ENCODE measurements at places on chromosomes 3 and 15. TPM values are rescaled to one million over a fixed set of nuclear protein-coding genes. Genes with fewer than 3 reads are reported as not detected.

The ISG20 gene
- total RNA-seq = 21.2 TPM

The IL17RD gene
- 8.1 TPM for total RNA-seq

The TICRR gene
- not detected for total RNA-seq

The AHSG gene
- not detected for total RNA-seq

The PPP4R2 gene
- total RNA-seq = 38.6 TPM

The KLHL40 gene
- total RNA-seq = not detected

The GPX1 gene
- 295 TPM for total RNA-seq

The GOLGA6L7 gene
- total RNA-seq = not detected

The IGF1R gene
- total RNA-seq = 95.3 TPM

The SLC22A13 gene
- total RNA-seq = 0.29 TPM

The PRR20G gene
- total RNA-seq = not detected

The ALDH1A2 gene
- total RNA-seq = 41.2 TPM

The ARIH1 gene
- 46.4 TPM for total RNA-seq

The DUOX1 gene
- 0.58 TPM for total RNA-seq

The OR5K2 gene
- not detected for total RNA-seq

The TAGLN3 gene
- total RNA-seq = 0.84 TPM

The CCDC13 gene
- 5.3 TPM for total RNA-seq

The IMPG2 gene
- total RNA-seq = 0.78 TPM

The OSTN gene
- total RNA-seq = not detected

The CPNE4 gene
- total RNA-seq = not detected

The SYNPR gene
- 0.17 TPM for total RNA-seq

The RTP1 gene
- total RNA-seq = not detected

The GPR156 gene
- 0.78 TPM for total RNA-seq

The CCR3 gene
- not detected for total RNA-seq

The LYZL4 gene
- not detected for total RNA-seq

The DTWD1 gene
- total RNA-seq = 29.1 TPM

The MORC1 gene
- total RNA-seq = not detected

The PTH1R gene
- 7.5 TPM for total RNA-seq

The C3orf22 gene
- total RNA-seq = not detected

The DPP8 gene
- 48.6 TPM for total RNA-seq

The CLEC3B gene
- 47.1 TPM for total RNA-seq

The CRTAP gene
- 240 TPM for total RNA-seq

The NTRK3 gene
- total RNA-seq = 6.3 TPM

The A4GNT gene
- not detected for total RNA-seq

The ITPKA gene
- total RNA-seq = 0.83 TPM

The LCTL gene
- total RNA-seq = not detected

The ZIC1 gene
- not detected for total RNA-seq

The AGBL1 gene
- total RNA-seq = not detected

The SLC28A1 gene
- total RNA-seq = not detected

The EFHB gene
- total RNA-seq = 0.50 TPM

The LRRC34 gene
- 2.2 TPM for total RNA-seq

The PDE8A gene
- total RNA-seq = 31.8 TPM

The COL6A5 gene
- total RNA-seq = not detected

The OXTR gene
- total RNA-seq = 0.42 TPM

All from esophagus muscularis mucosa (tissue), 4 donors.